Fibroblast of skin of abdomen (primary cell): ENCODE measurements at places on chromosomes 3 and 15.

DNA sequence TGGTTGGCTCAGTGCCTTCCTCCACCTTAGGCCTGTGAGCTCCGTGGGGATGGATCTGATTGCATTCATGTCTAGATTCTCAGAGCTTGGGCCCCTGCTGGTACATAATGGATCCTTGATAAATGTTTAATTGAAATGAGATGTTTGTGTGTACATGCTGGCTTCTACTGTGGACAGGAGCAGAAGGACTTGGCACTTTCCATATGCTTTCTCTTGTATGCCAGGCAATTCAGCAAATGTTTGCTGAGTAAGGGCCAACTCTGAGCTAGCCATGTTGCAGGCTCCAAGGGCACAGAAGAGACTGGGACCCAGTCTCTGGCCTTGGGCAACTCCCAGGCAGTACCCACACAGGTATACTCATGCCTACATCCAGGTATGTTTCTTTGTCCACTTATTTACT is 67.0 kb downstream of the RAB11A start:
- no peak for DNase-seq

DNA sequence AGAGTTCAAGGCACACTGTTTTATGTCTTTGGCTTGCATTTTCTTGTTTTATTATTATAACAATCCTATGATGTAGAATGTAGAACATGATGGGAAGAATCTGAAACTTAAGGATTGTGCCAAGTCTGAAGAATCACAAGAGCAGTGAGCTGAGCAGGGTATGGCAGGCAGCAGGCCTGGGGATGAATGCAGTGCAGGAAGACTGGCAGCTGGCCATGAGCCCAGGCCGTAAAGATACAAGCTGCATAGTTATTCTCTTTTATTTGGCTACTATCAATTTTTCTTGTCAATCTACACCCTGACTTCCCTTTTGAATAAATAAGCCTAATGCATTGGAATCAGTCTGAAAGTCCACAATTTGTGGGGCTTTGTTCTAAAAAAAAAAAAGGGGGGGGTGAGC is 89.6 kb upstream of the ARPP21 start:
- DNase-seq = no peak

GRCh38 chr3:111859061-111859973 is at the start of gene PHLDB2:
Gene PHLDB2, plus strand, starts transcription at chr3:111859265. Its CDS starts 24,813 bp downstream, at chr3:111884078.
- peak; percentile 88 for DNase-seq

- DNase-seq = no peak
Measured at GRCh38 chr15:52308446-52309153, 13.0 kb upstream of the MYO5C start.

DNA sequence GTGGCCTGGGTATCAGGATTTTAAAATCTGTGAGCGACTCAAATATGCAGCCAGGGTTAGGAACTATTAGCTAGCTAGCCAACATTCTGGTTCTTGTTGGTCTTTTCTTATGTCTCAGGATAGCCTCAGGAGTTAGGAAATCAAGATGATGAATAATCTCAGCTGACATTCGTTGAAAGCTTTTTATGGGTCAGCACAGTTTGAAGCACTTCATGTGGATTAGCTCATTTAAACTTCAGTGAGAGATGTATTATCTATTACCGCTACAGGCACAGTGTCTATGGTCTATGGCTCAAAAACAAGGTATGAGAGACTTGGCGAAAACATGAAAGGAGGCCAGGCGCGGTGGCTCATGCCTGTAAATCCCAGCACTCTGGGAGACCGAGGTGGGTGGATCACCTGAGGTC is 187.5 kb upstream of the THRB start:
- DNase-seq = peak; percentile 94

DNA sequence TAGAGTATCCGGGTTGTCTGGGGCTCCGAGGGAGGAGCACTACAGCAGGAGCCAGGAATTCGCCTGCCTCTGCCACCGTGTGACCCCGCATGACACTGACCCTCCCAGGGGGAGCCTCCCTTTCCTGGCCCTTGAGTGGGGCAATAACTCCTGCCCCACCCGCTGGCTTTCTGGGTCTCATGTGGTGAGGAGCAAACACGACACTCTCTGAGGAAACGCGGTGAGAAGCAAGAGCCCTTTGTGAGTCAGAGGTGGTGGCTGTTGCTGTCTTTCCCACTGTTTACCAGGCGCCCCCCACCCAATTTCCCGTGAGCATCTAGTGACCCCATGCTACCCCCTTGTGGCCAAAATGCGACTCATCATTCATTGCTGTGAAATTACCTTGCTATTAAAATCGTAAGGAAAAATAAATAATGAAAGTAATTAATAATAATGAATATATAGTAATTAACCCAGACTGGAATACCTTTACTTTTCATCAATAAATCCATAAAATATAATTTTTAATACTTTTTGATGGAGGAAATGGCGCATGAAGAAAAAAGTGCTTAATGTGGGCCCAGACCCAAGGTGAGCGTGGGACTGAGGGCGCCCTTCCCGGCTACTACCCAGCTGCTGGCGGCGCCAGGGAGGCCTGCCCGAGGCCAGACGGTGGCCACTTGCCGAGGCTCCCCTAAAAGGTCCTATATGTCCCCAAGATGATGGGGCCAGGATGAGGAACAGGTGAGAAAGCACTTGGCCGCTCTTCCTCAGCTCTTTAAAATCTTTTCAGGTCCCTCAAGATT is 29.3 kb downstream of the CCNL1 start:
- peak; percentile 60 for DNase-seq

DNA sequence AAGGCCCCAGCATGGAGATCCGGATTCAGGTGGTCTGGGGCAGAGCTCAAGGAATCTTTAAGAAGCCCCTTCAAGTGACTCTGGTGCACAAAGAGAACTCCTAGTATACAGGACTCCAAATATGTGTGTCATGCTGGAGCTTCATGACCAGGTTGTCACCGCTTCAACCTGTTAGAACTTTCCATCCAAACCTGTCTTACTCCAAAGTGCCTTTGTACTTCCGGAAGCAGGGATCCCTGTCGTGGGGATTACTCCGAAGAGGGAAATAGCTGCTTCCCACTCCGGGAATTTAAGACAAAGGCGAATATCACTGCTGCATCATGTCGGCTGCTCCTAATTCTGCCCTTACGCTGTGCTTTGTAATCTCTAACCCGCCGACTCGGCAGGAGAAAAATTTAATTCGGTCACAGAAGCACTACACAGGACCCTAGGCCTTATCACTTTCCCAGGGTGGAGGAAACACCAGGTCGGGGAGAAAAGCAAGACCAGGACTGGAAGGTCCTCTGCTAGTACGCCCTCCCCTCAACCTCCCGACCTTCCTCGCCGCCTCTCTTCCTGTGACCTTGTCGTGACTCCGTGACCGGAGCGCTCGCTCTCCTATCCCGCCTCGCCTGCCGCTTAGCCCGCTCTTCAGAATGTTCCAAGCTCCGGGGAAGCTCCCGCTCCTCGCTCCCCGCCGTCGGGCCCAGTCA is 730 bp downstream of the HIGD1A start:
- no peak for DNase-seq

GRCh38 chr15:82790321-82790720 is 15.5 kb downstream of the FSD2 start:
- DNase-seq = no peak

- DNase-seq = no peak
Measured at GRCh38 chr15:39054128-39054732, 489.6 kb upstream of the RASGRP1 start.

GRCh38 chr3:174035328-174035886 is 637.9 kb downstream of the NLGN1 start:
- peak; percentile 5 for DNase-seq
